ENCODE measurements at places on chromosomes 2 and 18.

GRCh38 chr2:187372213-187372612 lies 75.8 kb downstream of the CALCRL start:
- no peak for DNase-seq

GRCh38 chr2:64021578-64021977 lies 2.4 kb upstream of the VPS54 start:
- no peak for DNase-seq

DNA sequence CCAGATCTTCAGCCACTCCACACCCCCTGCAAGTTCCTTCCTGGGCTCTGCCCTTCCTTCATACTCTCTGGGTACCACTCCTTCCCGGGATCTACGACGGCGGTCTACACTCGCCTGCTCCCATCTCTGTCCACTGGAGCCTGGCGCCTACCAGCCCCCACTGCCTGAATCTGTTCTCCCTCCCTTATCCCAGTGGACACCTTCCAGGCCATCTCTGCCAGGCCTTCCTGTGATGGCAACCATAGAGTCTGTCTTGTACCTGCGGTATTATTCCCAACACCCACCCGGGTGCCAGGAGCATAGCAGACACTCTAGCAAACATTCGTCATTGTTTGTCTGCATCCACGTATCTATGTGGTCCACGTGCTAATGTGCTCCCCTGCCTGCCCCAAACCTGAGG lies 140.9 kb downstream of the ZFP36L2 start:
- no peak for DNase-seq

GRCh38 chr2:74201596-74201995 lies 3.2 kb downstream of the MTHFD2 start:
- no peak for DNase-seq

DNA sequence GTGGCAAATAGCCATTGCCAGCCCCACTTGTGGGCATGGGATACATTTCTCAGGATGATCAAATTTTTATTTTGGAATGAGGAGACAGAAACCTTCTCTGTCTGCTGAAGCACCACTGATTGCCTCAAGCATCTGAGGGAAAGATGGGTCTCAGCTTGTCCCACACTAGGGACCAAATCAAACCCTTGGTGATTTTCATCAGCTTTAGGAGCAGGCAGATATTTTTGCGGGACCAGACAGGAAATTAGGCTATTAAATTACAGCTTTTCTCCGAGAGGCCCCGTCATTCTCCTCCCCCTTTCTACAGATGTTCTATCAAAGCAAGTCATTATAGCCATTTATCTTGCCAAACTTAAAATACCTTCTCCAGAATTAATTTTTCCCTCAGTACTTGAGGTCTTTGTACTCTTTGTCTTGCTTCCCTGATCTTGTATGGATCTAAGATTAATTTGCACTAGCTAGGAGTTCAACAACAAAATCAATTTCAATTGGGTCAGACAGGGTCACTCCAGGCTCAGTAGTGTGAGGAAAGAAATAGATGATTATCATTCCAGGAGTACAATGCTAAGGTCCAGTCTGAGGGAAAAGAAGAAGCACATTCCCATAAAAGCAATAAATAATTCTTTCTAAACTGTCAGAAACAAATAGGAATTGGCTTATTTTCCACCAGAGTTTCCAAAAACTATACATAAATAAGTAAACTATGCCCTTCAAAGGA lies 818.1 kb upstream of the SOX11 start:
- no peak for DNase-seq

DNA sequence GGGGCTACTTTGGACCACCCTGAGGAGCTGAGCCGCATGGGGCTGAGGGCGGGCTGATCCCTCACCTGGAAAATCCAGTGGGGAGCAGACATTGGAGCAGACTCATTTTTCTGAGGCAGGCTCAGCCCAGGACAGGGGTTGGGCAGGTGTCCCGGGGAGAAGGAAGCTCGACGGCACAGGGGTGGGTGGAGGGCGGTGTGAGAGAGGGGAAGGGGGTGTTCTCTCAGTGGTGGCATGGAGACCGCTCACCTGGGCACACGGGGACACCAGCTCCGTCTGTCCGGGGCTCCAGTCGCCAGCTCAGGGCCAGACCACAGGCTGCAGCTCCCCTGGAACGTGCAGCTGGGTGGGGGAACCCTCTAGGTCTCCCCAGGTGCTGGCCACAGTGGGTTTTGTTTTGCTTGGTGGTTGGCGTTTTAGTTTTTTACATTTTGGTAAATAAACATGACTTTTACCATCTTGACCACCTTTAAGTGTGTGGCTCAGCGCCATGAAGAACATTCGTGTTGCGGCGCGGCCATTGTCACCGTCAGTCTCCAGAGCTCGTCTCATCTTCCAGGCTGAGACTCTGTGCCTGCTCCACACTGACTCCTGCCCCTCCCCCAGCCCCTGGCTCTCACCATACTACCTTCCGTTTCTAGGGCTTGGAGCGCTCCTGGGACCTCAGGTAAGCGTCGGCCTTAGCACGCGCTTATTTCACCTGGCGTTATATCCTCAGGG lies 4.3 kb upstream of the MAB21L4 start:
- DNase-seq = no peak

GRCh38 chr18:36200354-36200771 lies 13.1 kb downstream of the MOCOS start:
- no peak for DNase-seq

- no peak for DNase-seq
These were observed 32.6 kb upstream of the KCMF1 start for GRCh38 chr2:84938194-84938879.

DNA sequence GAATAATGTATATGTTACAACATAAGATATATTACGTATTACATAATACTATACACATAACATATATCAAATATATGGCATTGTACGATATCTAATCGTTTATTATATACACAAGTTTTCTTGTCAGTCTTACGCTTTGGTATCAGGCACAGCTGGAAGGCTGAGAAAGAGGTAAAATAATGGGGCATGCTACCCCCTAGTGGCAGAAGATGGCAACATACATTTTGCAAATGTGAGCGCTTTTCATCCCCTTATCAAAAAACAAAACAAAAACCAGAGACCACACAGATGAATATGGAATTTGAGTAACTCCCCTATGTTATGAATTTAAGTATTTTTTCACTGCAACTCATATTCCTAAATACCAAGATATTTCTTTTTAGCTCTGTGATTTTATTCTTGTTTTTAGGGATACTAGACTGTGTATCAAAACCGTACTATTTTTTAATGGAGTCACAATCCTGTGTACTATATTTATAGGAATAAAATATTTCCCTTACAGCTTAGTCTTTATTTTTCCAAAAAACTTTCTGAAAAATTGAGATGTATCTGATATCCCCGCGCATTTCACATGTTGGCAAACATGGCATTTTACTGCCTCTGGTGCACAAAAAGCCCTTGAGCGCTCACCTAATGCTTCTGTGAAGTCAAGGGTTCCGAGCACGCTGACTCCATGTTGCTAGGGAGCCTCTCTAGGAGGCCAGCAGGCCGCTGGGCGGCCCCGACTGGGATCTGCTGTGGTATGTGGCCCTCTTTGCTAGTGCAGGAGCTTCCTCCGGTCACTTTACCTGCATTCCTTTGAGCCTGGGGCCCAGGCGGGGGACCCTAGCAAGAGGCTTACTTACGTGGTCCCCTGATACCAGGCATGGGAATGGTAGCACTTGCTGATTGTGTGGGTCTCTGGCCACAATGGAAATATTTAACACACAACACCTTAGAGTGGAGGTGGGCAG lies 62.5 kb downstream of the SLC4A3 start:
- DNase-seq = no peak

GRCh38 chr18:39960550-39960949 lies 1994.5 kb upstream of the PIK3C3 start:
- no peak for DNase-seq

DNA sequence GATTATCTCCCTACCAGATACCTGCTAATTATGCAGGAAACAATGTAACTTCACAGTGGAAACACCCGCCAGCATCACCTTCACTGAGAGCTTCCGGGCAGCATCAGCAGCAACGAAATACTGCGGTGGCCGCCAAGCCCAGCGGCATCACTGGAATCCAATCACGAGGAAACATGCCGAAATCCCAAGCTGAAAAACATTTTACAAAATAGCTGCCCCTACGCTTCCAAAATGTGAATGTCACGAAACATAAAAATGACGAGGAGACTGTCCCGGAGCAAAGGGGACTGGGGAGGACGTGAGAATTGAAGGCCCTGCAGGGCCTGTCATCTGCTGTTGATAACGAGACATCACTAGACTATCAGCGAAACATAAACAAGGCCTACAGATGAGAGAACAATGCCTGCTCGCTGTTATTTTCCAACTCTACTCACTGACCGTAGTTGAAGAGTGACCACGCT lies 82.6 kb downstream of the HDAC4 start:
- DNase-seq = no peak

- no peak for DNase-seq
These were observed 116.6 kb downstream of the PRPF40A start for GRCh38 chr2:152600697-152601096.

- DNase-seq = no peak
These were observed 81.0 kb downstream of the SP3 start for GRCh38 chr2:173884025-173884802.

DNA sequence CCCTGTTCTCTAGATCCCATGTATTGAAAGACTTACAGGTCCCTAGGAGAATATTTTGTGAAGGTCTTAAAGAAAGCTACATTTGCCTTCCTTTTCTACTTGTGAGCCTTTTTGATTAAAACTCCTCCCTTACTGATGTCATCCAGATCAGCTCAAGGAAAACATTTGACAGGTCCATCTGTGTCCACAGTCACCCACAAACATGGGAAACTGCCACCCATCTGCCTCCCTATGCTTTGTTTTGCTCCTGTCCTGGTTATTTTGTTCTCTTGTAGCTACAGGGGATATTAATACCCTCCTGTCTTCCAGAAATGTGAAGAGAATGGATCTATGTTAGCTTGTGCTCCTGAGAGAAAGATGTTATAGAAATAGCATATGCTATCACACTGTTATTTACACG lies 203.6 kb upstream of the GALNT5 start:
- DNase-seq = no peak

- no peak for DNase-seq
These were observed 111.6 kb upstream of the CYP1B1 start for GRCh38 chr2:38187541-38188011.

DNA sequence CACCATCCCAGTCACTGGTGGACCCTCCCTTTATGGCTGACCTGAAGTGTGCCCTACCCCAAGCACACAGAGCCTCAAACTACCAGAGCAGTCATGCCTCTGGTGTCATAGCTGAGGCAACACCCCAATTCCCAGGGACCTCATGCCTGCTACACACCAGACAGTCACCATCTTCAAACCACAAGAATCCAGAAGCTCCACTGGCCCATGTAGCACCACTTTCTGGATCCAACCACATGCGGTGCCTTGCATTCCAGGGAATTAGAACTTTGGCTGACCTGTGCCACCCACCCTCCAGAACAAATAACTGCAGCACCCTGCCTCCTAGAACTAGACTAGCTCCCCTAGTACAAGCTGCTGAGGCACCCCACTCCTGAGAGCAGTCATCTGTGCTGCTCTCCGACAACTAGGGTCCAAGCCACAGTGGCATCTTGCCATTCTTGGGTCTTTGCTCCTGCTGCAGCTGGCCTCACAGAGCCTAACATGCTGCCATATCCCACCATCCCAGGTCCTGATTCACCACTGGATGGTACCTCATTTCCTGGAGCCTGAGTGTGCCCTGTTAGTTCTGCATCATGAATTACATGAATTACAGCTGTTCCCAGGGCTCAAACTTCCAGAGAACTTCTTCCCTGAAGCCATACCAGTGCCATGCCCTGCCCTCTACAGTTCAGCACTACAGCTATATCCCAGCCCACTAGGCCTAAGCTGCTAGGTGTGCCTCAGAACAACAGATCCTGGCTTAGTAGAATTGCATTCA lies 243.8 kb upstream of the CHST9 start:
- DNase-seq = no peak

- no peak for DNase-seq
These were observed 120.2 kb upstream of the MSH2 start for GRCh38 chr2:47282621-47283272.

DNA sequence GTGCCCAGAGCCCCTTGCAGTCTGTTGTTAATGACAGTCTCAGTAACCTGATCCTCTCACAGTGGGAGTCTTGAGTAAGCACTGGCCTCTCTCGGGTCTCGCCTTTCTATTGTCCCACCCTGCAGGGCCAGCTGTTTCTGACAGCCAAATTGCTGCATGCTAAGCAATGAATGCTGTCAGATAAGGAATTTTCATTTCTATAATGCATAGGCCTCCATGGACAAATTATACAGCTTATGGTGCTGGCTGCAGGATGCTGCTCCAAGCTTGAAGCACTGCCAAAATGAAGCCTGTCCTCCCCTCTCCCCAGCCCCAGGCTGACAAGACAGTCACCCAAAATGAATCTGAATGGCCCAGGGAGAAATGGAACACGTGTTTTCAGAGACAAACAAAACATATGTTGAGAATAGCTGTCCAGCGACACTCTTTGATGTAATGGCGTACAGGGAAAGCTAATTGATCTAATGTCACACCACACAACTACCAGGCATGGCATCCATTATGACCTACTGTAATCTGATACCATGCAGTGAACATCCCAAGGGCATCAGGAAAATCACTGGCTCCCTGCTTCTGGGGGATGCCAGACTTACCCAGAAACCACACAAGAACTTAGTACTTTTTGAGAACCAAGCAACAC lies 36.8 kb downstream of the ACVR1 start:
- DNase-seq = peak; percentile 90

DNA sequence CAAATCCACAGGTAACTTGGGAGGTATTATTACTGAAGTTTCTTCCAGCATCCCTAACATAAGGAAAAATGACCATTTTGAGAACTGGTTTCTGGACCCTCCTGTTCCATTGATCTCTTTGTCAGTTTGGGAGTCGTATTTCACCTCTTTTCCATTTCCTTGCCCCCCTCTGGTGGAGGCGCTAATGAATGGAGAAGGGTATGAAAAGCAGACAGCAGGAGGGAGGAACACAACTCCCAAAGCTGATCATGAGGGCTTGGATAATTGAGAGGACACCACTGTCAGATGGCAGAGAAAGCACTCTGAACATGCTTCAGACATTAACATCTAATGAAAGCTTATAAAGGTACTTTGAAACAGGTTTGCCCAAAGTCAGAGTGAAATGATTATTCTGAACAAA lies 56.6 kb upstream of the TLK1 start:
- DNase-seq = no peak

GRCh38 chr2:222108957-222109585 lies 189.7 kb downstream of the PAX3 start:
- no peak for DNase-seq

GRCh38 chr18:13336841-13337240 lies 118.3 kb downstream of the LDLRAD4 start:
- no peak for DNase-seq

GRCh38 chr18:60022671-60023276 lies 123.0 kb downstream of the PMAIP1 start:
- DNase-seq = no peak

- DNase-seq = no peak
These were observed 85.3 kb upstream of the GALNT5 start for GRCh38 chr2:157172239-157172638.

GRCh38 chr2:205684871-205685313 lies 2.6 kb downstream of the NRP2 start:
- DNase-seq = no peak

DNA sequence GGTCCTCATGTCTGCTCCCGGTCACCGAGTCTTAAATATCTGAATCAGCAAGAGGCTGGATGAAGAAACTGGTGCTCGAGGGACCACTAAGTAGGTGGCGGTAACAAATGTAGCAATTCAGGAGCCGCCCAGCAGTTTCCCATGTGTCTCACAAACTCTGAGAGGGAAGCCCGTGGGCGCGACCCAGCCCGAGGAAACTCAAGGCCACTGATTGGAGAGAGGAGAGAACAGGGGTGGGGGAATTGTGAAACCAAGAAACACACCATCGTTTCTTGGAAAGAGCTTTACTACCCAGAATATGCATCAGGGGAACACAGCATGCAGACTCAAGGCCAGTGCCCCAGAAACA lies 10.8 kb downstream of the MLPH start:
- no peak for DNase-seq

GRCh38 chr2:41972179-41972578 lies 75.6 kb upstream of the PKDCC start:
- DNase-seq = no peak

Measured in DMS79 (cell line).